ENCODE measurements at places on chromosomes 1 and 21.
A peak's percentile ranks its signal among the peaks of the same experiment; 100 is the strongest.

GRCh38 chr1:6783936-6784559 is 1.2 kb upstream of the CAMTA1 start:
- no peak for DNase-seq

GRCh38 chr1:246397046-246397445 is 110.0 kb downstream of the SMYD3 start:
- no peak for DNase-seq

GRCh38 chr21:29091033-29091432 is 17.6 kb upstream of the CCT8 start:
- no peak for DNase-seq

DNA sequence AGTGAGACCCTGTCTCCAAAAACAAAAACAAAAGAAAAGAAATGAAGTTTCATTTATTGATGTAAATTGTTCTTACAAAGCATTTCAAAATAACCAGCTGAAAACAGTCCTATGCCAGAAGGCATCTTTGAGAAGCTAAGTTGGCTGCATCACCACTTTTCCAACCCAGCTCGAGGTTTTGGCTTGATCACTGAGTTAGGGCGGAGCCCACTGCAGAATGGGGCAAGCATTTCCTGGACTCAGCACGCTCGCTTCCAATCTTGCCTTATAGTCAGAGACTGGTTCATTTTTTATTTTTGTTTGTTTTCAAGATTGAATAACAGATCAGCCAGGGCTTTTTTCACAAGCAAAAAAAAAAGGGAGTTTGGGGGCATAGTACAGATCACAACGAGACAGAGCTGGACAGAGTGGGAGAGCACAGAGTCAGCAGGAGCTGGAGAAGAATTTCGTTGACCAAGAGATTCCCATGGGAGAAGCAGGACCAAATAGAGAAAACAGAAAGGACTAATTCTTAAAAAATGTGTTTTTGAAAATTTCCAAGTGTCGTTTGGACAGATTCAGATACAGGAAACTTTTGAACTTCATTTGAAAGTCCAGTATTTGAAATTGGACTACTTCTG is 23.5 kb upstream of the COL6A1 start:
- no peak for DNase-seq

GRCh38 chr1:15001317-15001915 is 152.1 kb upstream of the TMEM51 start:
- DNase-seq: no peak

DNA sequence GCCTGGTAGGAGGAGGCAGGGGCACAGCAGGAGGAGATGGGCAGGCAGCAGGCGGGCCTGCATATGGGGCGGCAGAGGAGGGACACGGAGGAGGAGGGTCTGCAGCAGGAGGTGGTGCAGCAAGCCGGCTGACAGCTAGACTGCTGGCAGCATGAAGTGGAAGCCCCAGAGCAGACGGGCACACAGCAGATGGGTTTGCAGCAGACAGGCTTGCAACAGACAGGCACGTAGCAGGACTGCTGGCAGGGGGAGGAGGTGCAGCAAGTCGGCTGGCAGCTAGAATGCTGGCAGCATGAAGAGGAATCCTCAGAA is 615 bp downstream of the KRTAP10-5 start:
- no peak for DNase-seq

DNA sequence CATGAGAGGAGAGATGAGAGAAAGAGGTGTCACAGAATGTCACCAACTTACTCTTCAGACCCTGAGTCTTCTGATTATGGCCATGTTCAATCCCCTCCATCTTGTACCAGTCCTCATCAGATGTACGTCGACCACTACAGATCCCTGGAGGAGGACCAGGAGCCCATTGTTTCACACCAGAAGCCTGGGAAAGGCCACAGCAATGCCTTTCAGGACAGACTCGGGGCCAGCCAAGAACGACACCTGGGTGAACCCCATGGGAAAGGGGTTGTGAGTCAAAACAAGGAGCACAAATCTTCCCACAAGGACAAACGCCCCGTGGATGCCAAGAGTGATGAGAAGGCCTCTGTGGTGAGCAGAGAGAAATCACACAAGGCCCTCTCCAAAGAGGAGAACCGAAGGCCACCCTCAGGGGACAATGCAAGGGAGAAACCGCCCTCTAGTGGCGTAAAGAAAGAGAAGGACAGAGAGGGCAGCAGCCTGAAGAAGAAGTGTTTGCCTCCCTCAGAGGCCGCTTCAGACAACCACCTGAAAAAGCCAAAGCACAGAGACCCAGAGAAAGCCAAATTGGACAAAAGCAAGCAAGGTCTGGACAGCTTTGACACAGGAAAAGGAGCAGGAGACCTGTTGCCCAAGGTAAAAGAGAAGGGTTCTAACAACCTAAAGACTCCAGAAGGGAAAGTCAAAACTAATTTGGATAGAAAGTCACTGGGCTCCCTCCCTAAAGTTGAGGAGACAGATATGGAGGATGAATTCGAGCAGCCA is 8.0 kb downstream of the ELOA start:
- DNase-seq: peak; percentile 33

DNA sequence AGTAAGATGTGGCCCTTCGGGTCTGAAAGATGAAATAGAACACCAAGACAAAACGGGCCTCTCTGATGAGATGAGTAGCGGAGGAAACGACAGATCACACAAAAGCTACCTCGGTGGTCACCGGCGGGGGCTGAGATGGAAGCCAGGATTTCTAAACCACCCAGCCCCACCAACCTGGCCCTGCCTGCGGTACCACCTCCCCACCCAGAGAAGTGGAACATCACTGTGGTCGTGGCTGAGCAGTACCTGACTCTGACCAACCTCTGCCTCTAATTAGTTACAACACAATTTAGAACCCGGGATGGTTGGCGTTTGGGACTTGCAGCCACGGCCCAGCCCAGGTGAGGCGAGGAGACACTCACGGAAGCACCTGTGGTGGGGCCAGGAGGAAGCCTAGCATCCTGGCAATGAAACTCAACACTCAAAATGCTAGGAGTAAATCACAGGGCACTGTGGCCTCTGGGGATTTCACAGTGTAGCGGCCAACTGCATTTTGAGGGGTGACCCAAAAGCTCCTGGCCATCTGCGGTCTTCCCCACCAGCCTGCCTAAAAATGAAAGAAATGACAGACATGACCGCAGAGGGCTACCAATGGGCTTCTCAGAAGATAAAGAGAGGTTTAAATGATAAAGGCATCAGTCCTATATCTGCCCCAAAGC is 73.4 kb downstream of the ITPKB start:
- DNase-seq: no peak

- peak; percentile 62 for DNase-seq
These were observed 45.2 kb upstream of the PSEN2 start for GRCh38 chr1:226825037-226825745.

- no peak for DNase-seq
These were observed 4.3 kb upstream of the C1orf115 start for GRCh38 chr1:220685879-220686278.

GRCh38 chr1:160768295-160768657 is 27.7 kb upstream of the LY9 start:
- DNase-seq: peak; percentile 14

DNA sequence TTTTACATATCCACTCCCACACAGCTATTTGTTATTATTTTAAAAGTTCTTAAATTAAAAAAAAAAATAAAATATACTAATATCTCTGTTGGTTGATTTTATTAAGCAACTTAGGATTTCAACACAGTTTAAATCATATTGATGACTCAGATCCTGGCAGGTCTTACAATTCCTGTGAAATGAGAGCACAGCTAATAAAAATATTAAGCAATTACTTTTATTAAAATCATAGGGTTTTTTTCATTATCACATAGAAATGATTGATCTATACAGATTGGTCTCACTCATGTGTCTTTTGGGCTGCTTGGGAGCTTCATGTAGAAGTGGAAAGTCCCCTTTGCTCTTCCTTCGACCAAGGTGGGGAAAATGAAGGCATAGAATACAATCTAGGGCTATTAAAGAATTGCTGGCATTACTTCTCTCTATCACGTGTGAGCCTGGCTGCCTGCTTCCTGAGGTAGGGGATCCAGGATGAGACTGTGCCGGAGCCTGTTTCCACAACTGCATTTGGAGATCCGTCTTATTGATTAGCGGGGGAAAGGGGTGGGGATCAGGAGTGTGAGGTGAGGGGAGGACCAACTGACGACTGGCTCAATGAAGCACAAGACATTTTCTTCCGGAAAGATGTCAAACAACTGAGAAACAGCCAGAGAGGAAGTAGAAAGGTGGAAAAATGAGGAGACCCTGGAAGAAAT is 858.0 kb downstream of the USP25 start:
- no peak for DNase-seq

- DNase-seq: no peak
These were observed 7.5 kb downstream of the MRAP start for GRCh38 chr21:32306021-32306780.

DNA sequence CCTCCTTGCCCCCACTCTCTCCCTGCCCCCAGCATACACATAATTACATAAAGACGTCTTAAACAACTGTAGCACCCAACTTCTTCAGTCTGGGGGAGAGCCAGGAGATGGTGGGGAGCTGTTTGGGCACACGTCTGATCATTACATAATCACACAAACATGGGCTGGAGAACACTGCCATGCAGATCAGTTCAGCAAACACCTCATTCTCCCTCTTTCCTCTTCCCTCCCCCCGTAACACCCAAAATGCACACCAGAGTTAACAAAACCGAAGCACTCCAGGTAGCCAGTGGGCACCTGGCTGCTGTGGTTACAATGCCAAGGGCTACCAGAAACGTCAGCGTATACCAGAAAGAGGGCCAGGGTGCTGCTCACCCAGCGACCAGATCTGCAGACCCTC is 1.6 kb downstream of the HIVEP3 start:
- DNase-seq: no peak

DNA sequence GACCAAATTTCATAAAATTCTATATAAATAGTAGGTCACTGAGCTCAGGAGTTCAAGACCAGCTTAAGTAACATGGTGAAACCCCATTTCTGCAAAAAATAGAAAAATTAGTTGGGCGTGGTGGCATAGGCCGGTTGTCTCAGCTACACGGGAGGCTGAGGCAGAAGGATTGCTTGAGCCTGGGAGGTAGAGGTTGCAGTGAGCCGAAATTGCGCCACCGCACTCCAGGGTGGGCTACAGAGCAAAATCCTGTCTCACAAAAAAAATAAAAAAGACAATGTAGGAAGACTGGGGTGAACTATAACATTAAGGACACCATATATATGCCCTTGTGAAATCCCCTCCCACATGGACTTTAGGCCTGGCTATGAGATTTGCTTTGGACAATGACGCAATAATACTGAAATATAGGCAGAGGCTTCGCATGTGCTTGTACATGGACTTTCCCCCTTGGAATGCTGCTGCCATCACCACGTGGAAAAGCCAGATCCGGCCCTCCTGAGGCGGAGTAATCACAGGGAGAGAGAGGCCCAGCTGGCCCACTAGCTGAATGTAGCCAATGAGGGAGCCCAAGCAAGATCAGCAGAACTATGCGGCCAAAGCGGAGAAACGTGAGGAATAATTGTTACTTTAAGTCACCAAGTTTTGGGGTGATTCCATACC is 13.1 kb upstream of the USP1 start:
- DNase-seq: no peak

GRCh38 chr1:210367566-210367965 is 38.9 kb downstream of the HHAT start:
- no peak for DNase-seq

GRCh38 chr1:110850627-110851026 is 22.3 kb upstream of the CD53 start:
- no peak for DNase-seq

DNA sequence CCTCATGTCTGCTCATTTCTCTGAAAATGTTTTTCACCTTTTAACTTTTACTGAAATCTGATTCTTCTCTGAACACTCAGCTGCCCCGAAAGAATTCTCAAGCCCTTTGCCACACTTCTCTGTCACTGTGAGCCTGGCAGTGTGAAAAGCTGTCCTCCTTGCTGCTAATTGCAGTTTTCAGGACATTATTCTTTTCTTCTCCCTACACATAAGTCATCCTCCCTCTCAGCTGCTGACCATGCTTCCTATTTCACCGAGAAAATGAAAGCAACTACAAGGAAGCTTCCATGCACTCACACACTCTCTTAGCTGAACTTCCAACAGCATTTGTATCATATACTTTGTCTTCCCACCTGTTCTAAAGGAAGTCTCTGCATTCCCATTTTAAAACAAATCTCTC is 15.8 kb downstream of the OLFM3 start:
- DNase-seq: no peak

- no peak for DNase-seq
These were observed 17.3 kb downstream of the DYRK1A start for GRCh38 chr21:37383784-37384311.

DNA sequence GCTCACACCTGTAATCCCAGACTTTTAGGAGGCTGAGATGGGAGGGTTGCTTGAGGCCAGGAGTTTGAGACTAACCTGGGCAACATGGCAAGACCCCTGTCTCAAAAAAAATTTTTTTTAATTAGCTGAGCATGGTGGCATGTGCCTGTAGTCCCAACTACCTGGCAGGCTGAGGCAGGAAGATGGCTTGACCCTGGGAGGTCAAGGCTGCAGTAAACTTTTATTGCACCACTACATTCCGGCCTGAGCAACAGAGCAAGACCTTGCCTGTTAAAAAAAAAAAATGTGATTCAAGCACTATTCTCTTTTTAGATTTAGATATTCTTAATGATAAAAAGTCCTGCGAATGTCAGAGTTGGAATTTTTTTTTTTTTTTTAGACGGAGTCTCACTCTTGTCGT is 102.5 kb upstream of the L1TD1 start:
- no peak for DNase-seq

GRCh38 chr1:187872550-187872949 is 1043.8 kb downstream of the PLA2G4A start:
- DNase-seq: no peak

DNA sequence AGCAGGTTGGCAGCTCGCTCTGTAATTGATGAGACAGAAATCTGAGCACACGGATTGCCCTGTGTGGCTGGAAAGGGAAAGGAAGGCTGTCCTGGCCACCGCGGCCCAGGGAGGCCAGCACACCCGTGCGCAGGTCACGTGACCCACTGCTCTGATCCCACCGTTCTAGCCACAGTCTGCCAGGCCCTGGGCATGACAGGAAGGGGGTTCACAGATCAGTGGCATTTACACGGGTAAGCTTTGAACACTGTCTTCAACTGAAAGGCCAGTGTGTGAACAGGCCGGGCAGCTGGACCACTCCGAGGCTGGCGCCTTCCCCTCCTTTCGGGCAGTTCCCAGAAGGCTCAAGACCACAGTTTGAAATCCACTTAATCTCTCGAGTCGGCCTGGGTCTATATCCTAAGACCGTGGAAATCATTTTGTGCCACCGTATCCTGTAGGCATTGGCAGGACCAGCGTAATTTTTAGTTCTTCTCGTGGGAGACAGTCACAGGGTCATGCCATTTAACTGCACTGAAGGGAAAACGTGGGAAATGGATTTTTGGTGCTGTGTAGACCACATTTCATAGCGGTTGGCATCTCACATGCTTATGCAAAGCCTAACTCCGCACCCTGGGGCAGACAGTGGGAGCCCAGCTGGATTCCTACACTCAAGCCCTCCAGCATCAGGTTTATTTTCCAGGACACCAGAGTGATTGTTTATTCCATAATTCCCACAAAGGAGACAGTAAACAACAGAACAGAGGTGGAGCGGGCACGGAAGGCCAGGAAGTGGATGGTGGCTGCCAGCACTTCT is 3.1 kb upstream of the ADARB1 start:
- no peak for DNase-seq

DNA sequence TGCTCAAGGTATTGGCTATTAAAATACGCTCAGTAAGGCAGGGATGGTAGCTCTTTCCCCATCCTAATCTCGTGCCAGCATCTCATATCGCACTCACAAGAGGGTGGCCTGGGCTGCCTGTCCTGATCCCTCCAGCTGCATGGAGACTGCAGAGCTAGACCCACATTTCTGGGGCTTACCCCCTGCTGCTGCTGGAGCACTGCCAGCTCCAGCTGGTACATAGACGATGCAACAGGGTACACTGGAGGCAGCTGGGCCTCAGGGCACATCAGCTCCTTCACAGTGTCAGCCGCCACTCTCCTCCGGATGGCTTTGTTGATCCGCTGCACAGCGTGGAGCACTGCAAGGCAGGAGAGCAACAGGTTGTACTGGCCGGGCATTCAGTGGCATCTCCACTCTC is 16.0 kb downstream of the IQGAP3 start:
- no peak for DNase-seq

Measured in NCI-H1694 (cell line).